ENCODE measurements at places on chromosomes 2 and 18.

- no peak for DNase-seq
Measured at GRCh38 chr2:72511906-72512305, 313.9 kb downstream of the EXOC6B start.

- DNase-seq, result no peak
Measured at GRCh38 chr2:231129216-231129615, 4.4 kb upstream of the HTR2B start.

DNA sequence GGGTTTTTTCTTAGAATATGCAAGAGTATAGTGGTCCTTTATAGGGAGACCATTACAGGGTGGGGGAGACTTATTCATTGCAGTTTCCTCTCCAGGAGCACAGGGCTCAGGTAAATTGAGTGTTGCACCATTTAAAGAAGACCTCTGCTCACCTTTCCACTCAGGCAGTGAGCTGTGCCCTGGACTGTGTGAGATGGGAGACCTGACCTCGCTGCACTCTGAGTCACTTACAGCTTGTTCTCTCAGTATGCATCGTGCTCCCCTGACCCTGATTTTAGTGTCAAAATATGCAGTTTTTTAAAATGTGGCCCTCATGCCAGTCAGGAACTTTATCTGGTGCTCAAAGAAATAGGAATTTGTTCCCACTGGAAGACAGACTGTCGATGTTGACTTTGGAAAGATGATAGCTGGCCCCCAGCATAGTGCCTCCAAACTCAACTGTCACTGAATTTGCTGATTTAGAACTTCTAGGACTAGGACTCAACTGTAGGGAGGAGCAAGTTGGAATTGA, 146.7 kb upstream of the EPAS1 start:
- DNase-seq, result no peak

GRCh38 chr2:415986-416610, 128.2 kb upstream of the ALKAL2 start:
- DNase-seq, result no peak

DNA sequence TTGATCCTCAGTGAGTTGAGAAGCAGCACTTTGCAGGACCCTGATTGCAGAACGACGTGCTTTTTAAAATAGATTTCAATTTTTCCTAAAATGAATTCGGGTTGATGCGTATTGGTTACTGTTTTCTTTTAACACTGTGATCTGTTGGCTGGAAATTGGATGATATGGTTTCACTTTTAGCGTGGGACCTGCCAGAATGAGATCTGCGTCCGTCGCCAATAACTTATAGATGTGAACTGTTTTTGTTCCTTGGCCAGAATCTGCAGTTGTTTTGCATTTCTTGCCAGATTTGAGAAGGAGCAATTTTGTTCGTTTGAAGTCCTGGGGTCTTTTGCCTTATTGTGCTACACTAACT, 703 bp downstream of the UGGT1 start:
- DNase-seq, result no peak

DNA sequence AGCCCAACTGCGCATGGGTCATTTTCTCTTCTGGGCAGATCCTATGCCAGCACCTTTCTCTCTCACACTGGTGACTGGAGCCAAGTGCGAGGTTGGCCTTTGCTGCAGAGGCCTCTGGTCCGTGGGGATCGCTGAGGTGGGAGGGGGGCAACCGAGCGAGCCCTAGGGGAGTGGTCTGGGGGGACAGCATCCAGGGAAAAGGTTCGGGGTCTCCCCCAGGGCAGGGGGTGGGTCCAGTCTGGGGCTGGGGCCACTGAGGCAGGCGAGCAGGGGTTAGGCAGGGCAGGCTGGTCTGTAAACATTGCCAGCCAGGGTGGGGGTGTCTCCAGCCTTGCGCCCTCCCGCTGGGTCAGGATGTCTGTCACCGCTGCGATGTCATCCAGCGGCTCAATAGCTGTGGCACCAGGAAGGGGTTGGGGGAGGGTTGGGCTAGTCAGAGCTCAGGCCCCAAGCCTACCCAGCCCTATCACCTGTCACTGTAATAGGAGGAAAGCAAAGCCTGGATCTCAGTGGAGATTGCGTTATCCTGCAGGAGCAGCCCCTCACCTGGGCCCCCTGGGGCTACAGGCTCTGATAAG, 4.7 kb downstream of the WDR54 start:
- no peak for DNase-seq

DNA sequence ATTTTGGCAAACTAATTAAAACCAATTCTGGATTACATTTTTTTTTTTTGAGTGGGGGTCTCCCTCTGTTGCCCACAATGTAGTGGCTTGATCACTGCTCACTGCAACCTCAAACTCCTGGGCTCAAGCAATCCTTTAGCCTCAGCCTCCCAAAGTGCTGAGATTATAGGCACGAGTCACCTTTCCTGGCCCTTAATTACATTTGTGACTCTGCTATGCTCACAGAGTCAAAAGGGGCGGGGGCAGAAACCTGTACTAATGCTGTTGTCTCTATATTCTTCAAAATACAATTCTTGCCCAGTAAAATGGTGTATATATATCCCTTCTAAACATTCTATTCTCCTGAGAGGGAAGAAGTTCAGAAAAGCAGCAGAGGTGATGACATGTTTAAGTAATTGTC, 23.2 kb downstream of the PRKD3 start:
- no peak for DNase-seq

DNA sequence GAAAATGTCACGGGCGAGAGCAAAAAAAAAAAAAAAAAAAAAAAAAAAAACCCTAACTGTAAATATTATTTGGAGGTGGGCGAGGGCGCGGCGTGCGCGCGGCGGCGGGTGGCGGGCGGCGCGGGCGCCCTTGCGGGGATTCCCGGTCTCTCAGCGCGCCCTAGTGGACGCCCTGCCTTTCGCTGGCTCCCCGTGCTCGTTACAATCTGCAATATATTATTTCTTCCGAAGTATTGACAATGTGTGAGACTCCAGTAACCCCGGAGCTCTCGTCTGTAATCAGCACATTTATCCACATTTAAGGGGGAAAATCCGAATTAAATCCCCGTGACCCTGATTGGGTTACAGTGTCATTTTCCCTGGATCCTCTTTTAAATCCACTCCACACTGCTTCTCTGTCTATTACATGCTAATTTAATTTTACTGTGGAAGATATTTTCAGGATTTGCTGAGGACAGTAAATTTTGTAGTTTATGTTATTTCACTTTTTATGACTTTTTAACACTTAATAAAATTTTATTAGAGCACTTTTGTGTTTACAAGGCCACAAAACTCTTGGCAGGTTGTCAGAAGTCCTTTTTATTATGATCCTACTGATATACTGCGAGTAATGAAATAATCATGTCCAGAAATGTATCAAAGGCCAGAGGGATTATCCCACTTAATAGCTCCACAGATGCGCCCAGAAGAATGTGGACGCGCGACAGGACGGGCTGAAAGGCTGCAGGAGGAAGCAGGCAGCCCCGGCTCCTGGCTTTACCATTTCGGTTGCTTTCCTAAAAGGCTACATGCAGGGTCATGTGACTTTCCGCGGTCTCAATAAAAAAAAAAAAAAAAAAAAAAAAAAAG, 369.1 kb downstream of the MTX2 start:
- DNase-seq, result peak; percentile 73

GRCh38 chr2:197189426-197190099, 121.0 kb downstream of the ANKRD44 start:
- no peak for DNase-seq

GRCh38 chr18:47953471-47953931, 23.0 kb upstream of the SMAD2 start:
- peak; percentile 34 for DNase-seq

- DNase-seq, result no peak
Measured at GRCh38 chr2:239008004-239008403, 160.1 kb downstream of the TWIST2 start.

- DNase-seq, result no peak
Measured at GRCh38 chr2:189659734-189660133, 1.5 kb upstream of the ASNSD1 start.

DNA sequence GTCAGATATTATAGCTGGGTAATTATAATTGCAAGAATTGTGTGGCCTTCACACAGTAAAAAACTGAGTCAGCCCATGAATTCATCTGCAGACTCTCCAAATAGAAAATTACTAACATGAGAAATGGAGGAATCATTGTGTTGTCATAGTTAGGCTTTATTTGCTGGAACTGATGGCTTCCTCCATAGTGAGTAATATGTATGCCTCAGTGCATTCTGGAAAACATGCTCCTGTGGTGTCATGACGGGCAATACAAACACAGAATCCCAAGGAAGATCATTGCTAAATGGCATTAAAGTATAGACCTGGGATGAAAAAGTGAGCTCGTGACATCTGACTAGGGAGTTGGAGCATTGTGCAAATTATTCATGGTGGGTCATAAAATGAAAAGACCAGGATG, 23.6 kb upstream of the NMS start:
- no peak for DNase-seq
